ENCODE measurements at places on chromosomes 7 and 10. TPM values are rescaled to one million over a fixed set of nuclear protein-coding genes. Genes with fewer than 3 reads are reported as not detected.

- DNase-seq, result no peak
These were observed 135.1 kb upstream of the CHST15 start for GRCh38 chr10:124228471-124228870.

DNA sequence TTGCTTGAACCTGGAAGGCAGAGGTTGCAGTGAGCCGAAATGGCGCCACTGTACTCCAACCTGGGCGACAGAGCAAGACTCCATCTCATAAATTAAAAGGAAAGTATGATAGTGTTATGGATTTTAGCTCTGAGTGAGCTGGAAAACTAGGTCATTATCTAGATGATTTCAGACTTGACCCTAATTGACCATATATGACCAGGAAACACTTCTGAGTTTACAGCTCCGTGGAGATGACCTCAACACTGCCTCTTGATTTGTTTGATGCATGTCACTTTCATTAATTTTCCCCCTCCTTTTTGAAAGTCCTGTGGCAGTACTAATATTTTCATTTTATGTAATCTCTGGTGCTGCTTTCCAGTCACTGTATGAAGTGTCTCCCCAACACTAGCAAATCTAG lies 7.8 kb upstream of the SEC61A2 start:
- no peak for DNase-seq

DNA sequence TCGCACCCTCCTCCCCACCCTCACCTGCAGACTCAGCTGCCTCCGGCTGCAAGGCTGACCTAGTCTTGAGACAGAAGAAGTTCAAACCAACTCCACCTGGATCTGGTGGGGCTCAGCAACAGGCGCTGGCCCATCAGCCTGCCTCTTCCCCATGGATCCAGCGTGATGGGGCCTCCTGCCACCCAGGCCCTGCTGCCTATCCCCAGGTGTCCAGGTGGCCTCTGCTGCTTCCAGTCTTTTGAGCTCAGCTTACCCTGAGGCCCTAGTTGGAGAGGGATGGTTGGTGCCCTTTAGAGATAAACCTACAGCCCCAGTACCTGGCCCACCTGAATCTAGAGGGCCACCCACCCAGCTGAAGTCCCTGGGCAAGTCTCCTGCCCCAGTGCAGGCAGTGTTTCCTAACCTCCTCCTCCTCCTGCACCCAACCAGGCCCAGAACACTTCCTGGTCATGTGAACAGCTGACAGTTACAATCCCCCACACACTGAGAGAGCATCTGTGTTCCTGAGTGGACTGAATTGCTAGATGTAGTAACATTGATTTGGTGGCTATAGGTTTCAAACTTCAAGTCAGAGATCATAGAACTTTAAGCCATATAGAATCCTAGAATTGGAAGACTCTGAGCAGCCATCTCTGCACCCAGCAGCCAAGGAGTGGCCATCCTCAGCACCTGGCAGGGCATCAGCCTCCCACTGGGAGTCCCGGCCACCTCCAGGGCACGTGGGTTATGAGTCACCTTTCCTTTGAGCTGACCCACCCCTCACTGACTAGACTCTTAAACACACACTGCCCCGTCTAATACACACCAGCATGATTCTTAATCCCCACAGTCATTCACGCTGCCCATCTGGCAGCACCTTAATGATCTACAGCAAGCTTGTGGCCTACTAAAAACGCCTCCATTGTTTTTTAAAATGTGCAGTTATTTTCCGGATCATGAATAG lies 51.9 kb downstream of the ALOX5 start:
- DNase-seq, result no peak

DNA sequence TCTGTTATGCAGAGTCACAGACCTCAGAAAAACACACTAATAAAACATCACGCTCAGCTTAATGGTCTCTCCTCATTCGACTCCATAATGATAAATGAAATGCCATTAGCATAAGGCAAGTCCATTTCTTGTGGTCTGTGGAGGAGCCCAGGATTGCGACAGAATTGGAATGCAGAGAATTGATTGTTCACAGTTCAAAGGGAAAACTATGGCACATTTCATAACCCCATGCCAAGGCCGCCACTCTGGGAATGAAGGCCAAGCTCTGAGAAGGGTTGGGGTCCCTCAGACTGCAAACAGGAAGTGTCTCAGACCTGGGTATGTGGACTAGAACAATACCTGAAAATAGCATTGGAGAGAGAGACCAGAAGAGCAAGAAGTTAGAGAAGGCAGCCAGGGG lies 398.9 kb downstream of the ADRA2A start:
- no peak for DNase-seq

DNA sequence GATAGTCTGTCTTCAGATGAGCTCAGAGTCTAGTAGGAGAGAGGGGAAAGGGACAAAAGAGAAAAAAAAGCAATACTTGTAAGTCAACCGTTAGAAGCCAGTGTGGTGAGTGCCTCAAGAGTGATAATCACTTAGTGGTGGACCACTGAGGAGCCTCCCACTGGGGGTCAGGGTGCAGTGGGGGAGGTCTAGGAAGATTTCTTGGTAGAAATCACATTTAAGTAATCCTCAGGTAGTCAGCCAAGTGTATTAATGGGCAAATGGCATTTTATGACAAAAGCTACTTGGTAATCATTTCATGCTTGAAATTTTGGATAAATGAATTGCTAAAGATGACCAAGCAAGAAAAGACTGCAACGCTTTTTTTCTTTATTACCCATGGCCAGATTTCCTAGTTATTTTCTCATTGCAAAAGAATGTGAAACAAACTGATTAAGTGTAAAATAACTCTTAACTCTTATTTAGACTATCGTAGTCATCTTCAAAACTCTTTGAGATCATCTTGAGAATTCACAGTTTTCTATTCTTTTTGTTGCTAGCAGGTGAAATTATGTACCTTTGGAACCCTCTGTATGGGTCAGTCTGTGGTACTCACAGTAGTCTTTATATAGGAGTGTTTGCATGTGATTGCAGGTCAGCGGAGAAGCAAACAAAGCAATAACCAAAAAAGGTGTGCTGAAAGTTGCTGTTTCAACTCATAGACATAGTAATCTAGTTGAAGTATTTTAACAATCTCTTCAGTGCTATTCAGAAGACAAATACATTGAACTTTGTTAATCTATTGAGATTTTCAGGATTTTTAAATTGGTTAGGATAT lies 63.9 kb downstream of the PPP1R9A start:
- DNase-seq, result no peak

GRCh38 chr7:130942211-130942964 lies 208.4 kb upstream of the KLF14 start:
- DNase-seq, result no peak

DNA sequence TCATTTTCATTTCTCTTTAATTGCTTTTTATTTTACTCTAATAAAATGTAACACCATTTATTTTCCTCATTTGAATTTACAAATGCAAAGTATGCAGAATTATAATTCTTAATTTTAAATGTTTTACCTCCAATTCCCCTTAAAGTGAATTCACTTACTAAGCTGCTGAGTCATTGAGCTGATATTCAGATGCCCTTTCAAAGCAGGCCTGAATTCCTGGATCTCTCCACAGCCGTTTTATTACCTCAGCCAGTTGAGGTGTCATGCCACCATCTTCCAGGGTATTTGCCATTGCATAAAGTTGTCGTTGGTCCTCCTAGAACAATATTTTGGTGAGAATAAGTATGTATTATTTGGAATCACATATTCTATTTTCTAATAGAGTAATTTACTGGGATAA lies 33.2 kb downstream of the GNAT3 start:
- no peak for DNase-seq

- DNase-seq, result no peak
These were observed 103.4 kb downstream of the ATXN7L1 start for GRCh38 chr7:105773030-105773460.

DNA sequence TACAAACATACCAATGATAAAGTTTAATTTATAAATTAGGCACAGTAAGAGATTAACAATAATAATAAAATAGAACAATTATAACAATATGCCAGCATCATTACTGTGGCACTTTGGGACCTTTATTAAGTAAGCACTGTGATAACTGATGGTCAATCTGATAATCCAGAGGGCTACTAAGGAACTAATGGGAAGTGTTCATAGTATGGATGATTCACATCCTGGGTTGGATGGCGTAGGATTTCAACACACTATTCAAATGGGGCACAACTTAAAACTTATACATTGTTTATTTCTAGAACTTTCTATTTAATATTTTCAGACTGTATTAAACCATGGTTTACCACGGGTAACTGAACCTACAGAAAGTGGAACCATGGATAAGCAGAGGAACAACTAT lies 90.8 kb downstream of the KIF20B start:
- DNase-seq, result no peak

DNA sequence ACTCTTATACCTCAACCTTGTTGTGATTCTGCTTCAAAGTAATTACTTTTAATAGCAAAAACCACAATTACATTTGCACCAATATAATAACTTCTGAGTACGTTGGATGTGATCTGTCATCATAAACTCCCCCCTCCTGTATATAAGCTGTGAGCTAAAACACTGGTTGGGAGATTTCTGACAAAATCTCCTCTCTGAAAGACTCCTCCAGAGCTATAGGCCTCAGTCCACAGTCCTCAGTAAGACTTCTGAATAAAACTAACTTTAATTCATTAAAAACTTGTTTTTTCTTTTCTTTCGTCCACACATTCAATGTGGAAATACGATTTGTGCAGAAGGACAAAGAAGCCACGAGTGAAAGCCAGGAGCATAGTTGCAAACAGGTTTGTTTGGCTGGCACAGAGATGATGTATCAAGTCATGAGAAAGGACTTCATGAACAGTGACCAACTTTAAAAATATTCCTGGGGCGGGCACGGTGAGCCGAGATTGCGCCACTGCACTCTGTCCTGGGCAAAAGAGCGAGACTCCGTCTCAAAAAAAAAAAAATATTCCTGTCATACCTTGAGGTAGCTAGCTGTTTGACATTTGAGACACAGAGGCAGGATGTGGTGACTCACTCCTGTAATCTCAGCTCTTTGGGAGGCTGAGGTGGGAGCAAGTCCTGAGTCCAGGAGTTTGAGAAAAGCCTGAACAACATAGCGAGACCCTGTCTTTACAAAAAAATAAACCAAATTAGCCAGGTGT lies 91.1 kb upstream of the ARHGAP21 start:
- DNase-seq, result no peak

DNA sequence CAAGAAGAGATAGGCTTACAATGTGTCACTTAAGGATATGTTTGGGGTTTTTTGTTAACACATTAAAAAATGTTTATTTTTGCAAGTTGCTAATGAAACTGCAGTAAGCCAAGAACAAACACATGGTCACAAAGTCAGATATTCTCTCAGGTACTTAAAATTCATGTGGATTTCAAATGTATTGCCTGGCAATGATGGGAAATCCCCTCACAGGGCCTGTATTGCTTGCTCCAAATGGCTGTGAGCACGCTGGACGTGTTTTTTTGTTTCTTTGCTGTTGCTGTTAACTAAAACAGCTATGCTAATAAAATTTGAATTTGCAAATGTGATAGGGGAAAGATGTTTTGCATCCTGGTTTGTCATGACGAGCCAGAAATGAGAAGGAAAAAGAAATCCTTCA lies 3.8 kb upstream of the CELF2 start:
- no peak for DNase-seq

DNA sequence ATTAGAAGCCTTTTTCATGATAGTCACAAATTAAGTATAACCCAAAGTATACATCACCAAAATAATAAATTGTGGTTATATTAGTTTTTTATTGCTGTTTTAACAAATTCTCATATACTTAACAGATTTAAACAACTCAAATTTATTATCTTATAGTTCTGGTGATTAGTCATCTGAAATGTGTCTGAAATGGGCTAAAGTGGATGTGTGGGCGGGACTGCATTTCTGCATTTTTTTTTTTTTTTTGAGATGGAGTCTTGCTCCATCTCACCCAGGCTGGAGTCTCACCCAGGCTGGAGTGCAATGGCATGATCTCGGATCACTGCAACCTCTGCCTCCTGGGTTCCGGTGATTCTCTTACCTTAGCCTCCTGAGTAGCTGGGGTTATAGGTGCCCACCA lies 891.5 kb upstream of the CELF2 start:
- no peak for DNase-seq

- peak; percentile 80 for DNase-seq
These were observed 57.8 kb upstream of the PCGF5 start for GRCh38 chr10:91162495-91163268.

DNA sequence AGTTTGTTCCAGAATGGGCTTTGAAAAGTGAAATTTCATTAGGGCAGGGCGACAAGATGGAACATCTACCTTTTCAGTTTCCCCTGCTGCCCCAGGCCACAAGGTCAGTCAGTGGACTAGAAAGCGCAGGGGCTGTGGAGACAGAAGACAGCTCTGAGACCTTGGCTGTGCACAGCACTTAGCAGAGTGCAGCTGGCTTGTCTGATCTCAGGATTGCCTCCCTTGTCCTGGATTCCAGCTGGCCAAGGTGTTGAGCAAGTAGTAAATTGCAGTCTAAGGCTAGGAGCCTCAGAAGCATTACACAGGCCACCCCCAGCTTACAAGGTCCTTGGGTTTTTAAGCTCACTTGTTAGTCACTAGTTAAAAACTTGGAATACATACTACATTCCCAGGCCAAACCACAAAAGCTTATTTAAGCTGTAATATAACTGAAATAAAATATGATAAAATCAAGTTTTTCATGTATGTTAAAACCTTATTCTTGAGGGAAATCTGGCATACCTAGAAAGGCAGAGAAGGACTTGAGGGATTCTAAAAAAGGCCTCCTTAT lies 67.3 kb upstream of the NPY start:
- no peak for DNase-seq

DNA sequence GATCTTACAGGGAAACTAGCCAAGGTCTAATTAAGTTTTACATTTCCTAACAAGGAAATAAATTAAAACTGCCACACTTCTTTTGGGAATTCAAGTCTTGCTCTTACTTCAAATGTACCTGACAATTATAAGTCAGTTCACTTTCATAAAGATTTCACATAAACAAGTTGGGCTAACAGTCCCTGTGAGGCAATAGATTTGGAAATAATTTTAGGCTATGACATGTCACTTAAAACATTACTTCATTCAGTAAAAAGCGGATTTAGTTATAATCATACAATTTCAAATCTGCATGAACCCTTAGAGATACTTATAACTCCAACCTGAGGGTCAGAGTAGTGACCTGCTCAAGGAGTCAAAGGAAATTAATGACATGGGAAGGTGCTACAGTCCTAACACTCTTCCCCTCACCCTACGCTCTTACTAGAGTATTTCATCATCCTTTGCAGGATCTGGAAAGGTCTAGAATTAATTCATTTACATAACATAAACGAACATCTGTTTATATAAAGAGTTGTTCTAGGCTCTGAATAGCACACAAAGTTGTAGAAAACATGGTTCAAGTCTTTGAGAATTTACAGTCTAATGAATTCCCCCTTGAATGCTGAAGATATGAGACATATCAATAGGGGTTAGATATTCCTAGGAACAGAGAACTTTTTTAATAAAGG lies 32.3 kb upstream of the DNAJB12 start:
- DNase-seq, result no peak

GRCh38 chr10:64773357-64773756 lies 1252.2 kb downstream of the REEP3 start:
- DNase-seq, result no peak

- no peak for DNase-seq
These were observed 134.1 kb downstream of the MAGI2 start for GRCh38 chr7:79319369-79319768.

Gene TMEM176A
- total RNA-seq, result 275 TPM

Gene PIP
- total RNA-seq, result not detected

Gene IL2RA
- total RNA-seq, result 0.61 TPM

Gene ZNF736
- total RNA-seq, result 9.6 TPM

Gene FAM24B
- total RNA-seq, result 3.9 TPM

Gene OR6B1
- not detected for total RNA-seq

Gene GCK
- total RNA-seq, result 0.22 TPM

Data from left colon (tissue), 2 donors.